Activated T-helper 1 cell treated with anti-CD3 and anti-CD28 coated beads, Interleukin-2, amount 50 U/mL, for 16 hours (primary cell): ENCODE measurements at places on chromosomes 7 and 10.
A peak's percentile ranks its signal among the peaks of the same experiment; 100 is the strongest.

GRCh38 chr7:88346357-88346756, 39.7 kb upstream of the STEAP4 start:
- DNase-seq = no peak

GRCh38 chr7:50497968-50498367, 47.8 kb upstream of the FIGNL1 start:
- no peak for DNase-seq

DNA sequence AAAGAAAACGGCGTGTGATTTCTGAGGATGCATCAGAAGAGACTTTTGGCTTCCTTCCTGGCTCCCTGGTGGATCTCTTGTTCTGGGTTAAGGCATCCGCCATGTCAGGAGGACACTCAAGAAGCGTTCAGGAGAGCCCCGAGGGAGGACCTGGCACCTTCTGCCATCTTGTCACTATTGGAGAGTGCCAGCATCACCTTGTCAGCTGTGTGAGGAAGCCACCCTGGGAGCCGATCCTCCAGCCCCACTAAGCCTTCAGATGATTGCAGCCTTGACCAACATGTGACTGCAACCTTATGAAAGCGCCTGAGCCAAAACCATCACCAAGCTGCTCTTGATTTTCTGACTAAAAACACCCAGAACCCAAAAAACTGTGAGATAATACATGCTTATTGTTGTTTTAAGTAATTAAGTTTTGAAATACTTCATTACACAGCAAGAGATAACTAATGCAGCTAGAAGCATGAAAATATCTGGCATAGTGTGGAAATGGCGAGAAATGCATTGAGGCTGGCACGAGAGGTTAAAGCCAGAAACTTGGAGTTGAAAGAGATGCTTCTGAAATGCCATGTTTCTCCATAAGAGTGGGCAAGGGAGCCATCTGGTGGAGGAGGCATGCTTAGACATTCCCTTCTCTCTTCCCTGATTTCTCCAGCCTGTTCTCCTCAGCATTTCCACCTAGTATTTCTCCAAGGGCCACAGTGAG, 5.4 kb upstream of the ZFYVE27 start:
- DNase-seq = peak; percentile 31

- DNase-seq = no peak
Observed at GRCh38 chr10:79356104-79356503, 8.8 kb downstream of the PPIF start.

- no peak for DNase-seq
Observed at GRCh38 chr7:137728426-137728825, 118.3 kb downstream of the DGKI start.

GRCh38 chr7:99943641-99944496, 14.4 kb upstream of the GJC3 start:
- DNase-seq = no peak

GRCh38 chr10:117745301-117745700, 202.8 kb downstream of the EMX2 start:
- no peak for DNase-seq

GRCh38 chr7:133993547-133993946, 133.6 kb upstream of the LRGUK start:
- no peak for DNase-seq

DNA sequence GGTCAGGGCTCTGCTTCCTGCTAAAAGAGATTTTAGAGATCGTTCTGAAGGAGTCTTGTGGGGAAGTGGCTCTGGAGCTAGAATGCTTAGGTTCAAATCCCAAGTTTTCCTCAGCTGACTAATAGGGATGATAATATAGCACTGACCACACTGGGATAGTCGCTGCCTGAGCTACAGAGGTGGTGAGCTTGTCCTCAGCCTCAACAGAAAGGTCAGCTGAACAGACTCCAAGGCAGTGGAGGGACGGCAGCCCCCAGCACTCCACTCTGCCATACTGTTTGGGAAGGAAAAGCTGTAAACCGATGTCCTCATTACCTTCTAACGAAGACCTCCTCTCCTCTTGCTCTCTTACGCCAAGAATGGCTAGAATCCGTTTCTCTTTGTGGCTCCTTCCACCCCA, 36.2 kb downstream of the KAT6B start:
- no peak for DNase-seq

GRCh38 chr10:33952692-33953360, 618.4 kb upstream of the NRP1 start:
- no peak for DNase-seq

- DNase-seq = no peak
Observed at GRCh38 chr7:1068619-1069018, 19.3 kb upstream of the GPER1 start.

DNA sequence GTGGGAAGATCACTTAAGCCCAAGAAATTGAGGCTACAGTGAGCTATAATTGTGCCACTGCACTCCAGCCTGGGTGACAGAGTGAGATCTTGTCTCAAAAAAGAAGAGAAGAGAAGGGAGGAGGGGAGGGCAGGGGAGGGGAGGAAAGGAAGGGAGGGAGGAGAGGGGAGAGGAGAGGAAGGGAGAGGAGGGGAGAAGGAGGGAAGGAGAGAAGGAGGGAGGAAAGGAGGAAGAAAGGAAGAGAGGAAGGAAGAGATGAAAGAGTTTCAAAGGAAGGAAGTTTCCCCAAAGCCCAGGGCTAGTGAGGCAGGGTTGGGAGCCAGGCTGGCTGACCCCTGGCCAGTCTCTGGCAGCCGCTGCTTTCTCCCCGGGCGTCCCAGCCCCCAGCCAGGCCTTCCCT, 32.6 kb downstream of the EPHB4 start:
- no peak for DNase-seq
